ENCODE measurements at places on chromosomes 4 and X. TPM values are rescaled to one million over a fixed set of nuclear protein-coding genes. Genes with fewer than 3 reads are reported as not detected.

HPSE gene
- total RNA-seq, result 2.1 TPM

TLR7 gene
- 3.5 TPM for total RNA-seq

ATP2B3 gene
- 15.0 TPM for total RNA-seq

BCLAF3 gene
- total RNA-seq, result 31.1 TPM

NLGN3 gene
- 38.1 TPM for total RNA-seq

BOD1L1 gene
- total RNA-seq, result 58.8 TPM

THAP6 gene
- total RNA-seq, result 18.7 TPM

UGT2B11 gene
- total RNA-seq, result not detected

GAGE12H gene
- not detected for total RNA-seq

TKTL1 gene
- total RNA-seq, result 0.69 TPM

SH2D1A gene
- not detected for total RNA-seq

TCEAL5 gene
- total RNA-seq, result 13.6 TPM

F9 gene
- not detected for total RNA-seq

SCD5 gene
- 252 TPM for total RNA-seq

ZDHHC15 gene
- 18.0 TPM for total RNA-seq

NDP gene
- total RNA-seq, result 12.9 TPM

PABPC1L2B gene
- total RNA-seq, result 0.92 TPM

SSX1 gene
- not detected for total RNA-seq

CCDC120 gene
- total RNA-seq, result 3.5 TPM

ENPP6 gene
- total RNA-seq, result 1.8 TPM

CCKAR gene
- total RNA-seq, result 4.6 TPM

SORCS2 gene
- 20.3 TPM for total RNA-seq

TLR8 gene
- 1.2 TPM for total RNA-seq

ADH1B gene
- 0.23 TPM for total RNA-seq

RBMXL3 gene
- not detected for total RNA-seq

CXCL11 gene
- not detected for total RNA-seq

HSFX2 gene
- 1.4 TPM for total RNA-seq

IRS4 gene
- 14.5 TPM for total RNA-seq

ASB9 gene
- 1.2 TPM for total RNA-seq

MAGEC3 gene
- 0.23 TPM for total RNA-seq

SH3D19 gene
- 19.4 TPM for total RNA-seq

COPS4 gene
- total RNA-seq, result 154 TPM

PPARGC1A gene
- 22.1 TPM for total RNA-seq

AFM gene
- total RNA-seq, result not detected

SATL1 gene
- total RNA-seq, result 2.5 TPM

NUDT11 gene
- 71.0 TPM for total RNA-seq

ARMCX1 gene
- total RNA-seq, result 80.5 TPM

GLOD5 gene
- total RNA-seq, result not detected

GUCY2F gene
- total RNA-seq, result 0.23 TPM

BEX5 gene
- total RNA-seq, result 57.9 TPM

CFP gene
- total RNA-seq, result 1.4 TPM

RRH gene
- total RNA-seq, result 0.46 TPM

GUCY1A1 gene
- total RNA-seq, result 264 TPM

Measured in diencephalon (tissue), 1 donor.